CD4-positive, CD25-positive, alpha-beta regulatory T cell (primary cell): ENCODE measurements at places on chromosomes 7 and 10. TPM values are rescaled to one million over a fixed set of nuclear protein-coding genes. Genes with fewer than 3 reads are reported as not detected.

The OPTN gene
- 73.9 TPM for polyA plus RNA-seq

The IMPDH1 gene
- 27.2 TPM for polyA plus RNA-seq

The GPR22 gene
- polyA plus RNA-seq: 0.29 TPM

The CACUL1 gene
- 25.9 TPM for polyA plus RNA-seq

The OR9A2 gene
- polyA plus RNA-seq: not detected

The ZNF479 gene
- not detected for polyA plus RNA-seq

The SSC4D gene
- not detected for polyA plus RNA-seq

The MYOZ1 gene
- polyA plus RNA-seq: not detected

The CYP2E1 gene
- not detected for polyA plus RNA-seq

The PRPS1L1 gene
- polyA plus RNA-seq: not detected

The MYPN gene
- not detected for polyA plus RNA-seq

The SPACDR gene
- polyA plus RNA-seq: 0.32 TPM

The ANXA8 gene
- not detected for polyA plus RNA-seq

The FBXL15 gene
- polyA plus RNA-seq: 29.7 TPM

The OPN4 gene
- not detected for polyA plus RNA-seq

The TMED4 gene
- polyA plus RNA-seq: 85.4 TPM

The CALU gene
- polyA plus RNA-seq: 19.1 TPM

The FZD1 gene
- polyA plus RNA-seq: 0.06 TPM

The AOC1 gene
- not detected for polyA plus RNA-seq

The LRMDA gene
- polyA plus RNA-seq: not detected

The RARRES2 gene
- polyA plus RNA-seq: not detected

The PPP1R9A gene
- not detected for polyA plus RNA-seq

The UFSP1 gene
- 1.4 TPM for polyA plus RNA-seq

The TMEM176B gene
- polyA plus RNA-seq: not detected

The PMS2 gene
- polyA plus RNA-seq: 8.2 TPM

The SLC35B4 gene
- polyA plus RNA-seq: 14.7 TPM

The EBLN1 gene
- not detected for polyA plus RNA-seq

The CYP2C19 gene
- not detected for polyA plus RNA-seq

The PRF1 gene
- 170 TPM for polyA plus RNA-seq
